ENCODE measurements at places on chromosomes 6 and 20.

DNA sequence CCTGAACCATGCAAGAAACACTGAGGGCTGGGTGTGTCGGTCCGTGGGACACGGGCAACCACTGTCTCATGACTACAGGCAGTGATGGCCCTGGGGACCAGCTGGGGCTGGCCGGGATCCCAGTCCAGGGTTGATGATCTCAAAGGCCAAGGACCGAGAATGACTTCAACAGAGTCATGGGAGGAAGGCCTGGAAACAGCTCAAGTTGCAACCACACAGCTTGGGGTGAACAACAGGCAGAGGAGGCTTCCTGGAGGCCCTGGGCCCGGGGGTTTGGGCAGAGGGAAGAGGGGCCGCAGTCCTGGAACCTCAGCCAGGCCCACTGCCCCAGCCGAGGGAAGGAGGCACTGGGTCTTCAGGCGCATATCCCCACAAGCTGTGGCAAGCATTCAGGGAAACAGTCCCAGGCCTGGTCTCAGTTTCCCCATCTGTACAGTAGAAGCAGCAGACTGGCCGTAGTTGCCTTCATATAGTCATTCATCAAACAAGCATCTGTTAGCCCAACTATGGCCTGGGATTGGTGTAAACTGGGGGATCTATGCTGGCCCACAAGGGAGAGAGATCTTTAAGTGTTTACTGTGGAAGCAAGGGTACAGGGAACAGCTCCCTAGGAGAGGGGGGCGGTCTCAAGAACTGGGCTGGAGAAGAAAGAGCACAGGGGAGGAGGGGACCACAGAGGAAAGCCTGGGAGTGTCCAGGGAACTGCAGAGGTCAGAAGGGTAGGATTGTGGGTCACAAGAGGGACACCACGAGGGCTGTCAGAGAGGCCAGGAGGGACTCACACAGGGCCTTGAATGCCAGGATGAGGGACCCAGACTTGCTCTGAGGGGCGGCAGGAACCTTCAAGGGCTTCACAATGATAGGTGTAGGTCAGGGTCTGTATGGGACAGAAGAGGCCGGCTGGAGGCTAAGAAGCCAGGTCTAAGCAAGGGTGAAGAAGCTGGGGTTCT is 2.1 kb downstream of the MYL9 start:
- DNase-seq = no peak

GRCh38 chr6:129686941-129687627 is 22.9 kb downstream of the ARHGAP18 start:
- DNase-seq = no peak

DNA sequence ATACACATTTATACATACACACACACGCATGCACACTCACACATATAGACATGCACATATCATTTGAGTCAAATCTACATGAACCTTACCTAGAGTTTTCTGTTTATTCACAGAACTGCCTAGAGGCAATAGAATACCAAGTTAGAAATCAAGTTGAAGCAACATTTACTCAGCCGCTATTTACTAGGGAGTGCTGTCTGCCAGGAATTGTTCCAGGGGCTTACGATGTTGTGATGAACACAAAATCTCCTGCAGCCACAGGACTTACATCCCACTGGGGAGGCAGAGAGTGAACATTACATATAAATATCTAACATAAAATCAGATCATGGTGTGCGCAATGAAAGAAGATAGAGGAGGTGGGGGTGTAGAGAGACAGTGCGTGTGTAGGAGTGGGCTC is 80.4 kb downstream of the GCLC start:
- DNase-seq = no peak

GRCh38 chr6:105873211-105873704 is 212.9 kb upstream of the PRDM1 start:
- no peak for DNase-seq

DNA sequence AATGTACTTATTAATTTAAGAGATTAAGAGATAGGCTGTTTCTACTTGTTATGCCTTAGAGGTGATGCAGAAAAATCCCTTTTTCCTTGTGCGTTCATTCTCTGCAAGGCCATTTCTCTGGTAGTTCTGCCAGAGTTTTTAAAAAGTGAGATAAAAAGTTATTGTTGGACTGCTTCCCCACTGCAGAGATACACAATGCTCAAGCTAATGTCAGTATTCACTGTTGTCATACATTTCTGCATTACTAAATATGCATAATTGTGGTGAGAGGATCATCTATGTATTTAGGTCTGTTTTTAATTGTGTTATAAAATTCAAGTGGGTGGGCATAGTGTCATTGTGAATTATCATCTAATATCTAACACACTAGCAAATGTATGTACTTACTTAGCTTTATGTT is 600.4 kb downstream of the HTR1B start:
- no peak for DNase-seq

DNA sequence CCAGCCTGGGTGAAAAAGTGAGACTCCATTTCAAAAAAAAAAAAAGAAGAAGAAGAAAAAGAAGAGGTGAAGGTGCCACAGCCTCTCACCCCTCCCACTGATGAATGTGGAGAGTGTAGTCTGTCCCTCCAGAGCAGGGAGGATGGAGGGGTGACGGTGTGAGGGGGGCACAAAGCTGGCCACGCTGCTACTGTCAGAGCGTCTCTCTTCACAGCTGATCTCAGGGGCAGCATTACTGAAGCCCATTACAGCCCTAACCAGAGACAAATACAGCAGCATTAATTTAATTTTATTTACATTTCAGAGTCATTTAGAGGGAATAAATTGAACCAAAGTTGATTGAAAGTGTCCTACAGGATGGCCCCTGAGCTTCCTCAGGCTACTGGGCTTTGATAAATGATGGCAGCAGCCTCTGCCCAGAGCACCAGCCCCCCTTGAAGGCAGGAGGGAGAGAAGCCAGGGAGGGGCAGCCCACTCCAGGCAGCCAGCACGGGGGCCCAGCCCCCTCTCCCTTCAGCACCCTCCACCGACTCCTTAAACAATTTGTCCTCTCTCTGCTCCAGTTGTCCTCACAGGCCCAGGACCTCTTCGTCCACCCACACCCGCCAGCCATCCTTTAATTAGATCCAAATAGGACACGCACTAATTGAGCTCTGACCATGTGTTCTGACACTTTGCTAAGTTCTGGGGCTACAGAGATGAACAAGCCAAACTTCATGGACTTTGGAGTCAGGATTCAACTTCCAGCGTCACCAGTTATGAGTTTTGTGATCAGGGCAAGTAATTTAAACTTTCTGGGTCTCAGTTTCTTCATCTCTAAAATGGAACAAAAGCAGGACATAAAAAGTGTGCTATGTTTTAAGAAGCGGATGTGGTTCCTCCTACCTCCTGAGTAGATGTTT is 18.6 kb upstream of the ZFAND3 start:
- DNase-seq = no peak

DNA sequence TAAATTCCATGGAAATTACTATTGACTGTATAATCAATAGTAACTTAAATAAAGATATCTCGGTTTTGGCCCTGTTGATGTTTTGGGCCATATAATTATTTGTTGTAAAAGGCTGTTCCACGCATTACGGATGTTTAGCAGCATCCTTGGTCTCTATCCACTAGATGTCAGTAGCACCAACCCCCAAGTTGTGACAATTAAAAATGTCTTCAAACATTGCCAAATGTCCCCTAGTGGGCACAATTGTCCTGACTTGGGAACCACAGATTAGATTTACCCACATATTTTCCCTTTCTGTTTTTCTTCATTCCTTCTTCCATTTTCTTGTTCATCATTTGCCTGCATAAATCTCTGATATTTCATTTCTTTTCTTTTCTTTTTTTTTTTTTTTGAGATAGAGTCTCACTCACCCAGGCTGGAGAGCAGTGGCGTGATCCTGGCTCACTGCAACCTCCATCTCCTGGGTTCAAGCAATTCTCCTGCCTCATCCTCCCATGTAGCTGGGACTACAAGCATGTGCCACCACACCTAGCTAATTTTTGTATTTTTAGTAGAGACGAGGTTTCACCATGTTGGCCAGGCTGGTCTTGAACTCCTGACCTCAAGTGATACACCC is 13.6 kb upstream of the WFDC8 start:
- DNase-seq = peak; percentile 5

DNA sequence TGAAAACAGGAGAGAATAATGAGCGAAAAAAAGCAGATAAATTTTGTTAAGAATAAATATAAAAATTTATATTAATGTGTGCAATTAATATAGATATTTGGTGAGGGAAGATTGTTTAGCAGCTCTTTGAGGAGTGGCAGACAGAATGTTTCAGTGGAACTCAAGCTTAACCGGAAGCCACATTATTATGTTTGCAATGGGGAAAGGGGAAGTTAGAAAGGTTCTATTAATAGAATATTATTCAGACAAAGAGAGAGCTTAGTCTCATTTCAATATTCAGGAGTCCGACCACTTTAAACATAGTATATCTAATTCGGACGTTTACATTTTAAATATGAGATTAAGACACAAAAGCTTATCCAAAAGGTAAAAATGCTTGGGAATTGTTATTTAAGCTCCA is 81.6 kb upstream of the KHDRBS2 start:
- no peak for DNase-seq

- no peak for DNase-seq
Measured at GRCh38 chr6:19983374-19983773, 146.2 kb downstream of the ID4 start.

DNA sequence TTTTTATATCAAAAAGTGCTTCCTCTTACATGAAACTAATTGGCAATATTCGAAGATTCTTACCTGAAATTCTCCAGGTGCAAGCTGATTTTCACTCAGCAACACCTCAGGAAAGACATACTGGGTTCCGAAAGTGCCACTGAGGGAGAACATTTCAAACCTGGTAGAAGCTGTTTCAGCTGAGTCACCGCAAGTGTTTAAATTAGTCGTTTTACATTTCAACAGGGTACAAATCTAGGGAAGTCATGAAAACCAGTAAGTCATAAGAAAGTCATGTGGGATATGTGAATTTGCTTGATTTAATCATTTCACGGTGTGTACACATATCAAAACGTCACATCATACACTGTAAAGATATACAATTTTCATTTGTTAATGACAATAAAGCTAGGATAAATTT is 25.3 kb upstream of the TAAR1 start:
- no peak for DNase-seq

DNA sequence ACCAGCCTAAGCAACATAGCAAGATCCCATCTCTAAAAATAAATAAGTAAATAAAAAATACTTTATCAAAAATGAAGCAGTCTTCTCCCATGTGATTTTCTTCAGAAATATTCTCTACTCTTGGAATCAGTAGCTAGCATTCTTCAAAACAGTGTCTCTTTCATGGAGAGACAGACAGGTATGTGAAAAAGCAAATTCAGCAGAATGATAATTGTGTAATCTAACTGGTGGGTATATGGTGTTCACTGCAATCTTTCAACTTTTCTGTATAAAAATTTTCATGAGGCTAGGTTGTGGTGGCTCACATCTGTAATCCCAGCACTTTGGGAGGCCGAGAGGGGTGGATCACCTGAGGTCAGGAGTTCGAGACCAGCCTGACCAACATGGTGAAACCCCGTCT is 7.9 kb downstream of the MRS2 start:
- no peak for DNase-seq

- DNase-seq = no peak
Measured at GRCh38 chr6:148455674-148456558, 113.3 kb downstream of the SASH1 start.

- DNase-seq = no peak
Measured at GRCh38 chr6:111306104-111306888, 176.7 kb downstream of the REV3L start.
